ENCODE measurements at places on chromosomes 7 and 10.
A peak's percentile ranks its signal among the peaks of the same experiment; 100 is the strongest.

DNA sequence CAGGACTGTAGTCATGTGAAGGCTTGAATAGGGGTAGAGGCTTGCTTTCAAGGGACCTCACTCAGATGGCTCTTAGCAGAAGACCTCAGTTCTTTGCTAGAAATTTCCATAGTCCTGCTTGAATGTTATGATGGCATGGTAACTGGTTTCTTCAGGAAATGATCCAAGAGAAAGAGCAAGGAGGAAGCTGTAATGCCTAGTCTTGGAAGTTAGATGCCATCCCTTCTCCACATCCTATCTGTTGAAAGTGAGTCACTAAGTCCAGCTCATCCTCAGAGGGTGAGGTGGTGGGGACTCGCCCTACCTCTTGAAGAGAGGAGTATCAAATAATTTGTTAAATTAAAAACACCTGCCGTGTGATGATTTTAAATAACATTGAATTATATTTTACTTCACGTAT is 4.6 kb downstream of the MGAM start:
- no peak for DNase-seq

DNA sequence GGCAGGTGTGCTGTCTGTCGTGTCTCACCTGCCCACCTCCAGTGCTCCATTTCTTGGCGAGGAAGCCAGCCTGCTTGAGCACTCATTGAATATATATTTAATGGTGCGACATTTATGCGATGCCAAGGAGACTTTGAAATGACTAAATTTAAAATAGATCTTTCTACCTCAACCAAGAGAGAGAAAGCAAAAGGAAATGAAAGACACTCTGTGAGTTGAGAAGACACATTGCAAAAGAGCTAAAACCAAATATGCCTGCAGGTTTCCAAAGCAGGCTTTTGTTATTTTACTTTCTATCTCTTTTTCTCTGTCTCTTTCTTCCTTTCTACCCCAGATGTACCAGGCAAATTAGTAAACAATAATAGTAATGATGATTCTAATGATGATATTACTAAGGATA is 53.6 kb upstream of the AOAH start:
- DNase-seq = no peak

- no peak for DNase-seq
Measured at GRCh38 chr10:92993699-92994272, 66.8 kb upstream of the CYP26C1 start.

DNA sequence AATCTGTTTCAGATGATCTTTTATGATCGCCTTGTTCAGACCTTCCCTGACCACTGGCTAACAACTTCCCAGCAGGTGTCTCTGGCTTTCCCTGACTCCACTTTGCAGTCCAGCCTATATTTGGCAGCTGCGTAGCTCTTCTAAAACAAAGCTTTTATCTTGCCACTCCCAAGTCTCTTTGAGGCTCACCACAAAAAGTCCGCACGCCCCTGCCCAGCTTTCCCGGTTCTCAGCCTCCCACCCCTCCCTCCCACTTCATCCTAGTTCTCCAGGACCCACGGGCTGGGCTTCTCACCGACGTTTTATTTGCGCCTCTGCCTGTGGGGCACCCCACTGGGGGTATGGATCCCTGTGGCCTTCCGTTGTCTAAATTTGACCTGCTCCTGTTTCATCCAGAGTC is 58.9 kb upstream of the USP6NL start:
- DNase-seq = no peak

DNA sequence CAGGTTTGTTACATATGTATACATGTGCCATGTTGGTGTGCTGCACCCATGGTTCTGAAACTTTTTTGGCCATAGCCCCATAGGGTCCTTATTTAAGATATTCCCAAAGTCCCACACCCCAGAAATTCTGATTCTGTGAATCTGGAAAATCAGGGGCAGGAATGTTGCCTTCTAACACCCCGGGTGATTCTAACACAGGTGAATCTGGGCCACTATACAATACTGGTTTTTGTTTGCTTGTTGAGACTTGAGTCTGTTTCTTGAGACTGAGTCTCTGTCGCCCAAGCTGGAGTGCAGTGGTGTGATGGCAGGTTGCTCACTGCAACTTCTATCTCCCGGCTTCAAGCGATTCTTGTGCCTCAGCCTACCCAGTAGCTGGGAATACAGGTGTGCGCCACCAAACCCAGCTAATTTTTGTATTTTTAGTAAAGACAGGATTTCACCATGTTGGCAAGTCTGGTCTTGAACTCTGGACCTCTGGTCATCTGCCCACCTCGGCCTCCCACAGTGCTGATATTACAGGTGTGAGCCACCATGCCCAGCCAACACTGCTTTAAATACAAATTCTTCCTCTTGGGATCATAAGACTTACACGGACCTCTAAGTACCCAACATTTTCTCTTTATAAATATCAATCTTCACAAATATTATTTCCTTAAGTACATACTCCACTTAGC is 16.9 kb upstream of the PHYH start:
- no peak for DNase-seq

- DNase-seq = no peak
Measured at GRCh38 chr10:83410570-83410969, 728.7 kb upstream of the GHITM start.

GRCh38 chr10:127534496-127534895 is 14.6 kb upstream of the NPS start:
- DNase-seq = no peak

GRCh38 chr7:64888901-64889685 is 14.0 kb upstream of the ZNF273 start:
- no peak for DNase-seq

DNA sequence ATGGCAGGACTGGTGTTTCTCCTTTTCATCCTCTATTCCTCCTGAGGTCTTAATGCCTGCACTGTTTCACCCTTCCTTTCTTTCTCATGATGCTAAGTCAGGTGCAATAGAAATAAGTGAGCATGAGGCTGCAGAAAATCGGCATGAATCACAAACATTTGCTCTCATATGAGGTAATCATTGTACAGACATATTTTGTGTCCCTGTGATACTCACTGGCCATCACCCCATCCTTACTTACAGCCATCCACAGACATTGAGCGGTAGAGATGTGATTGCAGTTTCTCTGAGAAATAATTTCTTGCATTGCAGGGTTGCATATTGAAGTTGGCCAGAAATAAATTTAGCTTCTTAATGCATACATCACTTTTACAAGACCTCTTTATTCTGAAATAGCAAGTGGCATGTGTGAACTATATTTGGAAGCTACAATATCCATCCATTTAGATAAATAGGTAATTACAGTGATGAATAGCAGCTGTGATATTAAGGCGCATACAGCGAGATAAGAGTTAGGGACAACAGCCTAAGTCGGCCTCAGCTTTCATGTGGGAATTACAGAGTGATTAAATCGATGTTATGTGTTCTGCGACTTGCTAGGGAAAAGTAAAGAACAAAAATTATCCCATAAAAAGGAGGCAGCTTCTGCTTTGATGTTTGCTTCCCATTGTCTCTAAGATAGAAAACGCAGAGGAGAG is 612.6 kb downstream of the SORCS3 start:
- no peak for DNase-seq

DNA sequence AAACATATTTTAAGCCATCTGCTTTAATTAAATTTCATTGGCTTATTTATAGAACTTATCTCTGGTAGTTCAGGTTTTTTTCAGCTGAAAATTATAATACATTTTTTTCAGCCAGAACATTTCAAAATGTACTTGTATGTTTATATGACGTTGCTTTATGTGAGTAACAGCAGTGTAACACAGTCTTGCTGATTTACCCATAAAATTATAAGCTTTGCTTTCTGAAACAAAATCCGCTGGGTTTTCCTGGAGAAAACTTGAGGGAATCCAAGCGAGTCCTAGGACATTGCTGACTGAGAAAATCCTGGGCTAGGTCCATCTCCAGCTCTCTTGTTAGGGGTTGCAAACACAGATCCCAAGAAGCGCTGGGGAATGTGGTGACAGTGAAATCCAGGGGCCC is 112.2 kb upstream of the GATA3 start:
- no peak for DNase-seq

DNA sequence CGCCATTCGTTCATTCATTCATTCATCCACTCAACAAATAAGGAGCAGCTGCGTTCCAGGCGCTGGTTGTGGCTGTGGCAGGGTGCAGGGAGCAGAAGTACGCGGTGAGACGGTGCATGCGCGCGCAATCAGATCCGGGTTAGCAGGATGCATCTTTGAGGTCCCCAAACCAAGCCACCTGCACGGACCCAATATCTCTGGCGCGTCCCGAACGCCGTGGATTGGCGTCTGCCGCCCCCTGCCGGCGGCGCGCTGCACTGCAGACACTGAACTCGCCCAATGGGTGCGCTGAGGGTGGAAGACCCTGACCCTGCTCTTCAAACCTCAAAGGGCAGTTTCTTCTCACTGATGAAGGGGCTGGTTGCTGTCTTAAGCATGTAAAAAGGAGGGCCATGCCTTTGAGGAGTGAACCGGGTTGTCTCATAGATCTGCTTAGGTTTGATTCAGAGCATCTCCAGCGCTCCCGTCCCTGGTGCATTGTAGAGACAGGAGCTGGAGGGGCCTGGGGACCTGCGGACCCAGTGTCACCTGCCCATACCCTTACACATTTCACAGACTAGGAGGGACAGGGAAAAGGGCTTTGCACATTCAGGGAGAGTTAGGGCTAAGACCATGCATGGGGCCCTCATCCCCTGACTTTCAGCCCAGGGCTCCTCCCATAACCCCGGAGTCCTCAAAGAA is 102.5 kb downstream of the RAMP3 start:
- DNase-seq = no peak

GRCh38 chr7:127447326-127447945 is 54.9 kb upstream of the ZNF800 start:
- DNase-seq = peak; percentile 3

DNA sequence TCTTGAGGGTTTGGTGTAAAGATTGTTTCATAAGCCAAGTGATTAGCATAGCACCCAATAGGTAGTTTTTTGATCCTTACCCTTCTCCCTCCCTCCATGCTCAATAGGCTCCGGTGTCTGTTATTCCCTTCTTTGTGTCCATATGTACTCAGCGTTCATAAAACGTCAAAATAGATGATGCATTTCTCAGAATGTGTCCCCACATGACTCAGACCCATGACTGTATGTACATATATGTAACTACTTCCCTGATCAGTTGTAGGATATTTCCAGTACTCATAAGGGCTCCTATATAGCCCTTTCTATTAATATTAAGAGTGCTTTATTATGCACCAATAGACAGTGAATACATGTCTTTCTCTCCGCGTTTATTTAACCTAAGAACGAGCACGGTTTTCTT is 466.9 kb downstream of the KIF20B start:
- no peak for DNase-seq
